Gastrocnemius medialis (tissue), 4 donors: ENCODE measurements at places on chromosomes 4 and X. TPM values are rescaled to one million over a fixed set of nuclear protein-coding genes. Genes with fewer than 3 reads are reported as not detected.

- no peaks in the 10 kb centered on the region for H3K27me3 ChIP-seq
- H3K4me3 ChIP-seq: no peak overlapping the region
- peaks cover 27% of the 10 kb centered on the region for H3K4me1 ChIP-seq
- no peak for DNase-seq
- no peaks in the 10 kb centered on the region for H3K36me3 ChIP-seq
- peak overlapping the region; percentile 75 for H3K27ac ChIP-seq
These were observed 29.3 kb downstream of the CLCN5 start for GRCh38 chrX:49951524-49952193.

GRCh38 chr4:84690481-84690880 lies 107.6 kb downstream of the CDS1 start:
- no peaks in the 10 kb centered on the region for H3K27me3 ChIP-seq
- DNase-seq: no peak
- H3K27ac ChIP-seq: peak overlapping the region; percentile 65
- no peaks in the 10 kb centered on the region for H3K4me1 ChIP-seq
- no peak overlapping the region for H3K4me3 ChIP-seq
- H3K36me3 ChIP-seq: peaks cover 76% of the 10 kb centered on the region

DNA sequence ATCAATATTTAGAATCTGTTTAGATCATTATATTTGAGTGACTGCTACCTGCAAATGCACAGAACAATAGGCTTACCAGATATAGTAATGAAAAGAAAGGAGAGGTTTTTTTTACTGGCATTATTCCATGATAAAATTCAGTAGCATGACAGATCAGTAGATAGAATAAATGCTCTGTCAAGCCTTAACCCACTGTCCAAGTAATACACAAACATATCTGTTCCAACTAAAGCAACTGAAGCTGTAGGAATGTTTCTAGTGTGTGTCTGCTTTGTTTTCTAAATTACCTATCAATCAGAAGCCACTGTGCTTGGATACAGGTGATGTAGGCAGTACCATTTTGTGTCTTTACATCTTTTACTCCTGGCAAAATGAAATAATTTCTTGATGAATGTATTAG lies 604.6 kb downstream of the PCDH7 start:
- H3K27ac ChIP-seq: no peak overlapping the region
- no peak for DNase-seq
- no peaks in the 10 kb centered on the region for H3K36me3 ChIP-seq
- H3K4me3 ChIP-seq: no peak overlapping the region
- no peaks in the 10 kb centered on the region for H3K4me1 ChIP-seq

GRCh38 chr4:152992027-152992426 lies 55.9 kb downstream of the FHDC1 start:
- DNase-seq: no peak
- no peak overlapping the region for H3K4me3 ChIP-seq
- no peaks in the 10 kb centered on the region for H3K4me1 ChIP-seq
- H3K36me3 ChIP-seq: no peaks in the 10 kb centered on the region
- H3K27me3 ChIP-seq: no peaks in the 10 kb centered on the region

- peaks cover 16% of the 10 kb centered on the region for H3K4me1 ChIP-seq
- H3K4me3 ChIP-seq: peak overlapping the region; percentile 54
- no peak for DNase-seq
- peaks cover 74% of the 10 kb centered on the region for H3K27me3 ChIP-seq
- H3K36me3 ChIP-seq: no peaks in the 10 kb centered on the region
- H3K27ac ChIP-seq: peak overlapping the region; percentile 42
These were observed 3.3 kb upstream of the PDGFRA start for GRCh38 chr4:54225598-54226403.

AMER1 gene
- total RNA-seq: 5.2 TPM

DNA sequence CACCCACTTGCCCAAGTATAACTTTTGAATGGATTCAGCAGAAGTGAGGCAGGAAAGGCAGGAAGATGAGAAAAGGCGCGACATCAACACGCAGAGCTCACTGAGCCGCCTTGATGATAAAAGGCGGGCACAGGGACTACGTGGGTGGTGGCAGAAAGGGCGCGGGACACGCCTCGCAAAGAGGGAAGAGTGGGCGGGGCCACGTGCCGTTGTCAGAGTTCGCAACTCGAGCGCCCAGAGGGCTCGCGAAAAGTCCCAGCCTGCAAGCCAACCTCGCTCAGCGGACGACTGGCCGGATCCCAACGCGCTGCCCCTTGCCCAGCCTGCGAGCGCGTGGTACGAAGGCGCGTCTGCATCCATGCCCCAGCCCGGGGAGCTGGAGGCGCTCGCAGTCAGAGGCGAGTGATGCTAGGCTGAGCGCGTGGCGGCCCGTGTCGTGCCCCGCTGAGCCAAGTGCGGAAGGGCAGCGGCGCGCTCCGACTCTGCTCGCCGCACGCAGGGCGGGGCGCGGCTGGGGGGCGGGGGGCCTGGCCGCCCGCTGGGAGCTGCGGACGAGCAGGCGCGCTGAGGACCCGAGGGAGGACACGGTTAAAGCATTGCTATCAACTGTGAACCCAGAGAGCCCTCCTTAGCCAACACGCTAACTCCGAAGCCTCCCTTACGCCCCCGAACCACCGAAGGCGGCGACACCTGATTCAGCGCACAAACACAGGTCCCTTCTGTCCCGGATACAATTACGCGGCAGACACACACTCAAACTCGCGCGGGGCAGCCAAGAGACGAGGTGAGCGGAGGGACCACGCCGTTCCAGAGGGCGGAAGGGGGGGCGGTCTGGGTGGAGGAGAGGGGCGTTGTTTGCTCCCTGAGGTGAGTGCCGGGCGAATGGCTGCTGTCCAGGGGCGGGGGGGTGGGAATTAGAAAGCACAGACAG lies at the start of gene UGT8:
Gene UGT8, plus strand, starts transcription at position 617 of the 931 bp plus-strand sequence. CDS start 24,074 bp downstream, outside the sequence.
- no peak within 1 kb of the TSS for H3K27ac ChIP-seq
- peak within 1 kb of the TSS; percentile 54 for H3K4me3 ChIP-seq
- no peak for DNase-seq
- no peaks in the 10 kb centered on the region for H3K36me3 ChIP-seq

DNA sequence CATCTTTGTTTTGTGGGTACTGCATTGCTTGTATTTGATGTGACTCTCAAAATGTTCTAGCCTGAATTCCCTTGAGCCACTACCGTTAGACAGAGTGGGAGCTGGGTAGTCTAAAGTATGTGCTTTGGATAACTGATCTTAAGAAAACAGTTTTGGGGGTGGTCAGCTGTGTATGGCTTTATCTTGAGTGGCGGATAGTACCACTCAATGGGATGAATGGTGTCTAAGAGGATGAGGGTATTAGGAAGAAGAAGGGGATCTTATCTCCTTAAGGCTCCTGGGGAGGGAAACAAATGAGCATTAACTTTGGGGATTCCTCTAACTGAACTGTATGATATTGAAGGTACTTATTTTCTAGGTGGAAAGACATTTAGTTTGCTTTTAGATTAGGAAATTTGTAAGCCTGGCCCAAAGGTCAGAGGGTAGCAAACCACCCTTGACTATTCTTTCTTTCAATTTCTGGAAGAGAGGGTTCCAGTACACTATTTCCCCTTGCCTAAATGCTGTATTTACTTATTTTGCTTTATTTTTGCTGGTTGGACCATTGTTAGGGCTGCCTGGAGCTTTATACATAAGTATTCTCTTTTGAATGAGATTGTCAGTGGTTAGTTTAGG lies 11.3 kb downstream of the BMP2K start:
- no peaks in the 10 kb centered on the region for H3K36me3 ChIP-seq
- no peaks in the 10 kb centered on the region for H3K27me3 ChIP-seq
- H3K27ac ChIP-seq: no peak overlapping the region
- no peak overlapping the region for H3K4me3 ChIP-seq
- peaks cover 31% of the 10 kb centered on the region for H3K4me1 ChIP-seq
- no peak for DNase-seq

CTAG1B gene
- total RNA-seq: not detected

ITGB1BP2 gene
- 2.4 TPM for total RNA-seq

DNA sequence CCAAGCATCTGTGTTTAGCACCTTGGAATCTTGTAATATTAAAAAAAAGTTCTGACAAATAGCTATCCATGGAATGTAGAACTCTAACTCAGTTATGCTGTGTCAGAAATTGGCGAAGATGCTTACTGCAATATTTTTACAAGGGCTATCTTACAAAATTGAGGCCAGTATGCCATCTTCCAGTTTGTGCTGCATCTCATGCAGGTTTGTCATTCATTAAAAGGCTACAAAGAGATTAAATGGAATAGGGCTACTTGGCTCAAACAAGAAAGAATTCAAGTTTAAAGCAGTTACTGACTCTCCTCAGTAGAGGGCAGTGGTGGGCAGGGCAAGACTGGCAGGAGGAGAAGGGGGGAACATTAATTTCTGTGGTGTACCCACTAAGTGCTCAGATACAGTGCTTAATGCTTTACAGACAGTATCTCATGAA lies 66.5 kb downstream of the SHROOM4 start:
- DNase-seq: no peak
- H3K36me3 ChIP-seq: no peaks in the 10 kb centered on the region
- no peaks in the 10 kb centered on the region for H3K27me3 ChIP-seq
- no peak overlapping the region for H3K4me3 ChIP-seq
- H3K27ac ChIP-seq: no peak overlapping the region

DNA sequence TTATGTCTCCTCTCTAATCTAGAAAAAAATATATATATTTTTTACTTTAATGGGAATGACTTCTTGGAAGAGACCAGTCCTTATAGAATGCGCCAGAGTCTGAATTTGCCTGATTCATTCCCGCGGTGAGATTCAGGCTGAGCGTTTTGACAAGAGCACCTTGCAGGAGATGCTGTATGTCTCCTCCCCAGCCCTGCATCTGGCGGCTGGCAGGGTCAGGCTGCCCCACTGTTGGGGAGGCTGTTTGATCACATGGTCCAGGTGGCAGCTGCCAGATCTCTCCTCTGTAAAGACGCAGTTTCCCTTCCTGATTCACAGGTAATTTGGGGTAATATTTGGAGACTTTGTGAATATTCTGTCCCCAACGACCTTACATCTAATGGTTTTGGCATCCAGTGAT lies 9.7 kb downstream of the PDZD4 start:
- H3K4me3 ChIP-seq: no peak overlapping the region
- H3K27ac ChIP-seq: no peak overlapping the region
- peaks cover 10% of the 10 kb centered on the region for H3K27me3 ChIP-seq
- no peak for DNase-seq
- no peaks in the 10 kb centered on the region for H3K36me3 ChIP-seq

AFP gene
- not detected for total RNA-seq

FRMD7 gene
- not detected for total RNA-seq

DNA sequence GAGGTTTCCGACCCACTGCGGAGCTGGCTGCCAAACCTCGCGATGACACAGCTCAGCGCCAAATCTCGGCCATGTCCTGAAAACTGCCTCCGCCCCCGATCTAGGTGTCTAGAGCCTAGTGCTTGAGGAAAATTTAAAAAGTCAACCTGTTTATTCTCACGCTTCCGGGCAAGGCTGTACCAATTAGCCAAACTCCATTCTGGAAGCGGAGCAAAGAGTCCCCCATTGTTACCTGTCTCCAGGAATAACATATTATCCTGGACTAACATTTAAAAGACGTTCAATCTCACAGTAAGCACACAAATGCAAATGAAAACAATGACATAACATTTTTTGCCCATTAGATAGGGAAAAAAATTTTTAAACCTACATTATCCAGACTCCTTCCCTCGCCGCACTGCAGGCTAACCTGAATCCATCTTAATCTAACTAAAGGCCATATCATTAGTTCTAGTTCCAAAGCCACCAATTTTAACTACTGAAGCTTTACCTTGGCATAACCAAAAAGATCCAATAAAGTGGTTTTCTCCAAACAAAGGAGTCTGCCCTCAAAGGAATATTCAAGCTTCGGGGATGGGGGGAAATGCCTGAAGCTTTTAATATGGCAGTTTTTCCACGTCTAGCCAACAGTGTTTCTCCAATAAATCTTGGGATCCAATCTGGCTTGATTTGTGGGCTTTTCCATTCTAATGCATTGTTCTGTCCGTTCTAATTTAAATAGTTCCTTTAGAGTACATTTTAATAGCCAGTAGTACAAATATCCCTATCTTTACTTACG lies 1.9 kb downstream of the HUWE1 start:
- H3K27ac ChIP-seq: peak overlapping the region; percentile 83
- peaks cover 22% of the 10 kb centered on the region for H3K4me1 ChIP-seq
- no peaks in the 10 kb centered on the region for H3K27me3 ChIP-seq
- no peak for DNase-seq

DNA sequence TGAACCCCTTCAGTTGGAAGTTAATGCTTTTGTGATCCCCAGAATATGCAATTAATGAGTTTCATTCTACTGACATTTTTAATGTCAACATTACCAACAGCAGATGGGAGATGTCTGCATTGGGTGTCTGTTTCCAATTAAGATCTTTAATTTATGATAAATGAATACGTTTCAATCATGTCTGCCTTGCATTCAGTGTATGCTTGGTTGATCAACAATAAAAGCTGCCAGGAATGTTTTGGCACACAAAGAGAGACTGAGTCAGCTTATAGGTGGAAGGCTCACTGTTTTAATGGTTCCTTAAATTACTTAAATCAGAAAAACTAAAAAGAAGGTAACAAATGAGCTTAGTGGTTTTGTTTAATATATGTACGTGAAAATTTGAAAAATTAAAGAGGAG lies 359.9 kb upstream of the CNKSR2 start:
- no peak for DNase-seq
- no peaks in the 10 kb centered on the region for H3K27me3 ChIP-seq
- H3K4me3 ChIP-seq: no peak overlapping the region
- no peaks in the 10 kb centered on the region for H3K36me3 ChIP-seq
- no peak overlapping the region for H3K27ac ChIP-seq

DNA sequence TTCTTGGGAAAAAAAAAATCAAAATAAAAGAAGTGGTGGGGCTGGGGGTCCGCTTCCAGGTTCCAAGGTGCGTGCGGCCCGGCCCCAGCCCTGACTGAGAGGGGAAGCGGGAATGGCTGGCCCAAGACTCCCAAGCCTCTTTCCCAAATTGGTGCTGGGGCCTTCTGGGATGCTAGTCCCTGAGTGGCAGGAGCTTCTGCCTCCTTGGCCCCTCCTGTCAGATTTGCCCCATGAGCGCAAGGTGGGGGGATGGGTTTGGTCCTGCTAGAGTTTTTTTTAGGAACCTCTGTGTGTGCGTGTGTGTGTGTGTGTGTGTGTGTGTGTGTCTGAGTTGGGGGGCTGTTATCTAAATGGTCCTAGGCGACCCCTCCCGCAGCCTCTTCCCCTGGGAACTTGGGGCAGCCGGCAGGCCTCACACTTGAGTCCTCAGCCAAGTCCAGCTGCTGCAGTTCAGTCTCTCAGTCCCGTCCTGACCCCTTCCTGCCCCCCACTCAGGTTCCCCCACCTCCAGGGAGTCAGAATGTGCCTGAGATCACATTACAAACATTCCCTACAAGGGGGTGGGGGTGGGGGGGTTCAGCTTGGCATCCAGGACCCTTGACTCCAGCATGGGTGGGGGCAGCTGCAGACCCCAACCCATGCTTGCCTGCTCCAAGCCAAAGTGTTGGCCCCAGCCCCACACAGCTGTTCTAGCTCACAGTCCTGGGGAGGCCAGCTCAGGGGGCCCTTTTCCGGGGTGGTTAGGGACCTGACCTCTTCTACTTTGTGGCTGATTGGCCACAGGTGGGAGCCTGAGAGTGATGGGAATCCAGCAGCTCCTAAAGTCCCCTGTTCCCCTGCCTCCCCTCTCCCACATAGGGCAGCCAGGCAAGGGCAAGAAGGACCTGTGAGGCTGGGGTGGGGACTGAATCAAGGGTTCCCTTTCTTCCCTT lies 4.0 kb downstream of the EFNB1 start:
- no peaks in the 10 kb centered on the region for H3K36me3 ChIP-seq
- no peaks in the 10 kb centered on the region for H3K27me3 ChIP-seq
- H3K27ac ChIP-seq: no peak overlapping the region
- no peaks in the 10 kb centered on the region for H3K4me1 ChIP-seq
- DNase-seq: no peak
